ENCODE measurements at places on chromosomes 16 and 17.
A peak's percentile ranks its signal among the peaks of the same experiment; 100 is the strongest.

- DNase-seq = peak; percentile 65
These were observed 772 bp upstream of the CHCT1 start for GRCh38 chr17:60421273-60422161.

DNA sequence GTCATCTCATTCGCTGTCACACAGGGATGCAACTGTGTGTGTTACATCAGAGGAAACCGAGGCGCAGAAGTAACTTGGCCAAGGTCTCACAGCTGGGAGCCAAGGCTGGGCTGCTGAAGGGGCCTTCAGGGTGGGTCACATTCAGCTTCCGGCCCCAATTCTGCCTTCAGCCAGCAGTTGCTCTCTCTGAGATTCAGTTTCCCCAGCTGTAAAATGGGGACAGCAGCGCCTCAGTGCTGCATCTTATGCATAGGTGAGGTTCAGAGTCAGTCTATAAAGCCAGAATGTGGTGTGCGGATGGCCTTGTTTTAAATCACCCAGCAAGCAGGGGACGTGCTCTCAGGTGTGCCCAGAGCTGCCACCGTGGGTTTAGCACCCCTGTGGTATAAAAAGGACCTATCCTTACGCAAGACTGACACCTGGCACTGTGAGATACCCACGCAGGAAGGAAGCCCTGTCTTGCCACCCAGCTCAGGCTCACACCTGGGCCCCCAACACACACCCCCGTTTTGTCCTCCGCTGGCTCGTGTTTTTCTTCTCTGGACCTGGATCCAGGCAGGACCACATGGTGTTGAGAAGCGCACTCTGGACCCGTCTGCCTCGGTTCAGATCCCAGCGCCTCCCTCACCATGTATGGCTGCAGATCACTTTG lies 94.6 kb upstream of the GSE1 start:
- DNase-seq = no peak

DNA sequence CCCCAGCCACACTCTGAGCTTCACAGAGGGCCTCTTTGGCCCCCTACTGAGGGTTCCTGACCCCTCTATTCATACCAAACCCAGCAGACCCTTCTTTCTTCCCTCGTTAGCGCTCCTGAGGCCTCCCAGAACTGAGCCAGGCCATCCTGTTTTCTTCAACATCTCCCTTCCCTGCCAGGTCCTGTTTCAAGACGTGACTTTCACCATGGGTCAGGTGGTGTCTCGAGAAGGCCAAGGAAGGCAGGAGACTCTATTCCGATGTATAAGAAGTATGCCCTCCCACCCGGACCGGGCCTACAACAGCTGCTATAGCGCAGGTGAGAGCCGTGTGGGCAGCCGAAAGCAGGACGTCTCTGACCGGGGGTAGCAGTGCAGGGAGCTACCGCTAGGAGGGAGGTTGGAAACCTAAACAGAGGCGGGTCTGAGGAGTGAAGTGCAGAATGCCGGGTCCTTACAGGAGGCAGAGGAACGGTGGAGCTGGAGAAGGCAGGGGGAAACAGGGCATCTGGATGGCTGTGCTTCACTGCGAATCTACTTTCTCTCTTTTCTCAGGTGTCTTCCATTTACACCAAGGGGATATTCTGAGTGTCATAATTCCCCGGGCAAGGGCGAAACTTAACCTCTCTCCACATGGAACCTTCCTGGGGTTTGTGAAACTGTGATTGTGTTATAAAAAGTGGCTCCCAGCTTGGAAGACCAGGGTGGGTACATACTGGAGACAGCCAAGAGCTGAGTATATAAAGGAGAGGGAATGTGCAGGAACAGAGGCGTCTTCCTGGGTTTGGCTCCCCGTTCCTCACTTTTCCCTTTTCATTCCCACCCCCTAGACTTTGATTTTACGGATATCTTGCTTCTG lies 1.3 kb upstream of the SENP3 start:
- no peak for DNase-seq

GRCh38 chr16:53755026-53755910 lies 51.3 kb downstream of the FTO start:
- DNase-seq = no peak

GRCh38 chr16:89375021-89375420 lies 115.3 kb downstream of the ANKRD11 start:
- no peak for DNase-seq

GRCh38 chr16:13913374-13914292 lies 6.3 kb upstream of the ERCC4 start:
- DNase-seq = no peak

DNA sequence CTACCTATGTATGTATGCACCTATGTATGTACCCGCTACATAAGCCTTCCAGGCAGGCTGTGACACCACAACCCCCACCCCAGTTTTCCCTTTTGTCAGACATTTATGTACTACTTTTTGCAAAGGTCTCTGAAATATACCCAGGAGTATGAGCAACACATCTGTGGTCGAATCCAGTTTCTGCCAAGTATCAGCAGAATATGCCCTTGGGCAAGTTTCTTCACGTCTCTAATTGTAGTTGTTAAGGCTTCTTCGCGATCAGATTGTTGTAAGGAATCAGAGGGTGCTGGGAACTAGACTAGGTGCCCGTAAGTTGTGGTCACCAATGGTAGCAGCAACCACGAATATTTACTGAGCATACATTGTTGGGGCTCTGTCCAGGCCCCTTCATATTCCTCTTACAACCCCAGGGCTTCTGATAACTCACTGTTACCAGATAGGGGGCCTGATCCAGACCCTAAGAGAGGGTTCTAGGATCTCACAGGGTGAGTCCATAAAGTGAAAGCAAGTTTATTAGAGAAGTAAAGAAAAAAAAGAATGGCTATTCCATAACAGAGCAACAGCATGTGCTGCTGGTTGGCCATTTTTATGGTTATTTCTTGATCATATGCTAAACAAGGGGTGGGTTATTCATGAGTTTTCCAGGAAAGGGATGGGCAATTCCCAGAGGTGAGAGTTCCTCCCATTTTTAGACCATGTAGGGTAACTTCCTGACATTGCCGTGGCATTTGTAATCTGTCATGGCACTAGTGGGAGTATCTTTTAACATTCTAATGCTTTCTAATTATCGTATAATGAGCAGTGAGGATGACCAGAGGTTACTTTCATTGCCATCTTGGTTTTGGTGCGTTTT lies 16.6 kb downstream of the NUDT7 start:
- DNase-seq = no peak

DNA sequence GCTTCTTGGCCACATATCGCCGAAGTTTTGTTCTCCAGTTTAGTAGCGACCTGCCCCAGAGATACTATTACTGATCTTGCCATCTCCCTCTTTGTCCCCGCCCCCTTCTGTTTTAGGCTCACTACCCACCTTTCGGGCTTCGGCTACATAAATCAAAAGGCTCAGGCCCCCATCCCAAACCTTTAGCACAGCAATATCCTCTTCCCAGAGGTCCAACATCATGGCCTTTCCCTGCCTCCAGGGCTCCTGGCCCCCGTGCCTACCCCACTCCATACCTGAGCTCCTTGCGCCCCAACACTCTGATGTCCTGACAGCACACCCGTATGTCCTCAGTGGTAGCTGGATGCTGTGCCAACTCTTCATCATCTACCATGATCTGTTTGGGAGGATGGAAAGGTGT lies 2.9 kb upstream of the PSMC5 start:
- no peak for DNase-seq

GRCh38 chr16:54493061-54493460 lies 206.5 kb upstream of the IRX3 start:
- DNase-seq = no peak

DNA sequence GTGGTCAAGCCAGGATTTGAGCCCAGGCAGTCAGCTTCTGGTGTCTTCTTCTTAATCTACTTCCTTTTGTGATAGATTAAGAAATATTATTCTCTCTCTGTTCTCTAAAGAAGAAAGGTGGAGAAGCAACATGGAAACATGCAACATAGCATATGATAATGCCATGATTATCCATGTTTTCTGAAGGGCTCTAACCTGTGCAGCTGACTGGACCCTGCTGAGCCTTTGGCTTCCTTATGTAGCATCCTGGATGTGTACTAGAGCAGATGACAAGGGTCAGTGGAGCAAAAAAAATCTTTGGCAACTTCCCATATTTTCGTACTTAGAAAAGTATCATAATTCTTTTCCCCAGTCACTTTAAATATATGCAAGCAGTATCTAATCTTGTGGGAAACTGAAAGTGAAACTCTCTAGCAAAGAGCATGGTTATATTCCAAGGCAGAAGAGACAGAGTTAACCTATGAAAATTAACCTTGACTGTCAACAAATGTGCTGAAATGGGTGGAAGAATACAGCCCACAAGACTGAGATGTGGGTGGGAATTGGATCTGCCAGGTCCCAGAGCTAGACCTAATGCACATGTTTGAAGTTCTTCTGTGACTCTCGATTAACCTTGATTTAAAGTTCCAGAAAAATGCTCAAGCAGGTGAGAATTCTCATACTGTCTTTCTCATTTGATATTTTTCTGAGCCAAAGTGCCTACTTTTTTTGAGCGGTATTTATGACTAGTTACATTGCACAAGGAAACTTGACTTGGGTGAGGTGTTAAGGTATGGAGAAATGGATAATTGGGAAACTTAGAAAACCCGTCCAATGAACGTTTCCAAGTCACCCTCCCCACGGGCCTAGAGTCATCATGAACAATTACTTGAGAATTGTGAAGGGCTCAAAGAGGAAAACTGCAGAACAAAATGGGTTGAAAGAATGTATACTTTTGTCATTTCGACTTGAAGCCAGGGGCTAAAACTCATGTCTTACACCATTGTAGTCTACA lies 248.6 kb downstream of the FTO start:
- DNase-seq = no peak

GRCh38 chr17:30427611-30428010 lies 48.9 kb downstream of the CPD start:
- no peak for DNase-seq

GRCh38 chr17:76873856-76874255 lies 5.7 kb downstream of the MGAT5B start:
- no peak for DNase-seq

GRCh38 chr16:51049276-51049675 lies 101.8 kb downstream of the SALL1 start:
- DNase-seq = no peak

- peak; percentile 16 for DNase-seq
These were observed at the start of gene FMNL1 for GRCh38 chr17:45221081-45222013. TSS of gene FMNL1 (plus strand) at chr17:45221885. CDS start at chr17:45222125, 240 bp downstream.

DNA sequence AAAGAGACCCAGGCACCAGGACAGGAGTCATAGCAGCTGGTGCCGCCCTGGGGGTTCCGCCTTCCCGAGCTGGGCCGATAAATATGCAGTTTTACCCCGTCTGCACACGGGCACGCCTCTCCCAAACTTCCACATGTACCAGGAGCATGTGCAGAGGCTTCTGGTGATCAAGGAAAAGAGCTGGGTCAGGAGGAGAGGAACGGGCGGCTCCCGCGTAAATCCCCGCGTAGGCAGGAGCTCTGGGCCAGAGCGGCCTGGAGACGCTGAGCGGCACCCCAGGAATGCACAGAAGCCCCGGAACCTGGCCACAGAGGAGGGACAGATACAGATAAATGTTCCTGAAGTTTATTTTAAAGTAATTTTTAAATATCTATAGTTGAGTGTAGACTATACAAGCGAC lies 46.6 kb upstream of the METRNL start:
- no peak for DNase-seq

DNA sequence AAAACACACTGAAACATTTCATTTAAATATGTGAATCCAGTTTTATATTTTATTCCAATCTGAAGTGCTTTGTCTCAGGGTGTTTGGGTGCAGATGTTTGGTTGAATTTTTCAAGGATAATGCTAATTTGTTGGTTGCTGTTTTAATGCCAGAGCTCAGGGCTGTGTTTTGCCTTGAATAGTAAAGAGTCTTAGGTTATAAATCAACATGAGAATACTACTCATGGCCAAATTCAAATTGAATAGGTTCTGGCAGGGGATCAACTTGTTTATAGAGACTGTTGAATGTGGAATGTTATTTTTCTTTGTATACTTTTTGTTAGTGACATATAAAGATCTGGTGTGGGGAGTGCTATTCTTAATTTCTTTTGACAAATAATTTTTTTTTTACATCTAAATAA lies 18.8 kb downstream of the TOM1L1 start:
- no peak for DNase-seq

GRCh38 chr17:1914661-1915083 lies 84.9 kb downstream of the RPA1 start:
- DNase-seq = no peak
